Amniotic stem cell (primary cell): ENCODE measurements at places on chromosomes 3 and 15.

GRCh38 chr3:134105876-134106556 is 76.3 kb upstream of the SLCO2A1 start:
- DNase-seq, result no peak

DNA sequence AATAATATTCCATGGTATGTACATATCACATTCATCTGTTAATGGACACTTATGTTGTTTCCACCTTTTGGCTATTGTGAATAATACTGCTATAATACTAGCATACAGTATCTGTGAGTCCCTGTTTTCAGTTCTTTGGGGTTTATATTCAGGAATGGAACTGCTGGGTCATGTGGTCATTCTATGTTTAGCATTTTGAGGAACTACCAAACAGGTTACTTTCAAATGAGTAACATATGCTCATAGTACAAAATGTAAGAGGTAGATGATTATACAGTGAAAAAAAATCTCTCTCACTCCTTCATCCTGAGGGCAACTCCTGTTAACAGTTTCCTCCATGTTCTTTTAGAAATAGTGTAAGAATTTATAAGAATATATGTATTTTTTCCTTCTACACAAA is 162.2 kb downstream of the PLD1 start:
- DNase-seq, result no peak

GRCh38 chr3:52779011-52779836 is 1.8 kb downstream of the ITIH1 start:
- DNase-seq, result no peak

GRCh38 chr15:98628216-98628615 is 20.1 kb upstream of the IGF1R start:
- DNase-seq, result no peak
